RKO (cell line): ENCODE measurements at places on chromosomes 4 and X.

DNA sequence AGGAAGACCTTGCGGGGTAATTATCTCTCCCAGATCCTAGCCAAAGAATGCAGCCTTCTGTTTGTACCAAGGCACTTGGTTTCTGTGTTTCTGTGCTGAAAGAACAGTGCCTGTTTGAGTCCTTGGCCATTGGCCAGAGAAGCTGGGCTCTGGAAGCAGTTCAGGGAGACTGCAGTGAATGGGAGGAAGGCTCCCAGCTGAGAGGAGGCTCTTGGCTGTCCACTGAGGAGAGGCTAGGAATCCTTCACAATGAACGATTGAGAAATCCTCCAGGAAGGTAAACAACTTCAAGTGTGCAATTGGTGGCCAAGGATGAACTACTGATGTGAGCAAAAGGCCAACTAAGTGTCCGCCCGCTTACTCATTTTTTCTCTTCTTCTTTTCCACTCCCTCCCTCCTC lies 61.3 kb downstream of the HS3ST1 start:
- DNase-seq, result no peak

- no peak for DNase-seq
These were observed 5.4 kb upstream of the CXCR3 start for GRCh38 chrX:71623714-71624113.

GRCh38 chrX:135556055-135556454 lies 35.6 kb downstream of the INTS6L start:
- DNase-seq, result no peak

GRCh38 chr4:151302432-151302831 lies 23.0 kb downstream of the SH3D19 start:
- no peak for DNase-seq

DNA sequence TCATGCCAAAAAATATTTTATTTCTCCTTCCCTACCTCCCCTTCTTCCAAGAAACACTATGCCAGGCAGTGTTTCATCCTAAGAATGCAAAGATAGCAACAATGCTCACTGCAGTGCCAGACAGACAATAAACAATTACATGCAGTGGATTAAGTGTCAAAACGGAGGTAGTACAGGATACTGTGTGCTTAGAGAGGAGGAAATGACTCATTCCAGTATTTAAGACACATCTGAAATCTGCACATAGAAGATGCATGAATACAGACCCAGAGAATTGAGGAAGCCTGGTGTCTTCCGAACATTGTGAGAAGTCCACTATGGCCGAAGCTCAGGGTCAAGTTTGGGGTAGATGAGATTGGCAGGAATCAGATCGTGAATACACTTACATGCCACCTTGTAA lies 326.4 kb downstream of the PPP3CA start:
- DNase-seq, result peak; percentile 54
